WTC11 (cell line): ENCODE measurements at places on chromosomes 7 and 10. TPM values are rescaled to one million over a fixed set of nuclear protein-coding genes. Genes with fewer than 3 reads are reported as not detected.

DNA sequence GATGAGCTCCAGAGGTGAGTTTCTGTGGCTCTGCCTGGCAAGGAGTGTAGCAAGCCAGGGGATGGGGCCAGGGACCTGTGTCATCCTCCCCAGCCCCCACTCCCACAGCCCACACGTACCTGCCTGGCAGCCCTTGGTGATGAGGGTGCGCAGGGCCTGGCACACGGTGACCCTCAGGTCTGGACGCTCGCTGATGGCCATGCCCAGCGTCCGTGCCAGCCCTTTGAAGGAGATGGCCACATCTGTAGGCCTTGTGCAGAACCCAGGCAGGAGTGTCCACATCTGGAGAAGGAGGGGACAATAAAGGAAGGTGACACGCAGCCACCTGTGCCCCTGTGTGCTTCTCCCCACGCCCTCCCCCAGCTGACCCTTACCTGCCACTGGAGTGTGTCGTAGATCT, 27.7 kb downstream of the RRP12 start:
- no peak for DNase-seq

DNA sequence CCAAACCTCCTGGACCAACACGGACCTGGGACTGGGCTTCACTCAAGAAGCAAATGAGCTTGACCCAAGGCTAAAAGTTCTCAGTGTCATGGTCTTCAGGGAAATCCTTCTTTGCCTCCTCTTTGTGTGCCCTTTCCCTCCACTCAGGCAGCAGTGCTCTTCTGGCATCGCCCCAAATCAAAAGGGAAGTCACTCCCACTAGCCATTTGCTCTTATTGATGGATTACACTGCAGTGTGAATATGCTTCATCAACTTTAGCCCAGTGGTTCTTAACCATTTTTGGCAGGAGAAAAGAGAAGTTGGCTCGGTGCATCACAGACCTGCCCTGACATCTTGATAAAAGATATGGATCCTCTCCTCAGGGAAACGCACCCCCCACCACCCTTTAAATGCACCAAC, 19.2 kb upstream of the IKZF1 start:
- DNase-seq = no peak

GRCh38 chr7:43137811-43138210, 25.4 kb downstream of the HECW1 start:
- DNase-seq = no peak

GRCh38 chr10:114771157-114771556, 50.4 kb upstream of the FHIP2A start:
- DNase-seq = no peak

DNA sequence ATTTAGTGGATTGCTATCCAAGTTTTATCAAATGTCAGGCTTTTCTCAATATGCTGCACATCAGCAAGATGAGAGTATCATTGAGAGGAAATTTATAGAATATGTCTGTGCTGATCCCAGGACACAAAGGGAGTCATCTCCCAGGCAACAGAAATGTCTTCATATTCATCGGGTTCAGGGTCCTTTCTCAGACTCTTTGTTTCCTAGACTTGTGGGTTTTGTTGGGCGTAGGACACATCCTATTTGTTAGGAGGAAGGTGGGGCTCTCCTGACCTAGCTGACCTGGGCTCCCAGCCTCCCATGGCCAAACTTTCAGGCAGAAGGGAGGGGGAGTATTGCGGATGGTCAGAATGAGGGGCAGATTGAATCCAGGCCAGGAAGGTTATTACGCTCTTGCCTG, 22.9 kb upstream of the NPS start:
- no peak for DNase-seq

GRCh38 chr7:128741491-128741890, 2.3 kb downstream of the CALU start:
- no peak for DNase-seq

DNA sequence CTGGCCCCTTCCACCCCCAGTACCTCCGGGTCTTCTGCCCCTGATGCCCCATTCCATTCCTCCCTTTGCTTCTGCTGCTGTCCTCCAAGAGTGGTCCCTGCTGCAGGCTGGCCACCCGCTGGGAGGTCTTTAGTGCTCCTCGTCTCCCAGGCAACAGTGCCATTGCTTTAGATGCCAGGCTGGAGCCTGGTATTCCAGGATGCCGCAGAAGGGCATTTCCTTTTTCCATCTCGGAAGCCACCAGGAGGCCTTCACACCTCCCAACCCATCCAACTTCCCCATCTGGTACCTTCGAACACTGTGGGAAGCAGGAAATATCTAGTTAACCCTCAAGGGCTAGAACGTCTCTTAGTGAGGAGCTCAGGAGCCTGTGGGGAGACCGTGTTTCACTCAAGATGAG, 92.9 kb upstream of the DUSP5 start:
- no peak for DNase-seq

BAMBI gene
- 26.4 to 29.0 TPM (median 27.4 TPM) in 3 replicates for total RNA-seq

CCL24 gene
- not detected in 3 replicates for total RNA-seq

GNGT1 gene
- total RNA-seq = 0.63 to 1.3 TPM (median 1.2 TPM) in 3 replicates

OR6B1 gene
- total RNA-seq = not detected in 3 replicates

EN2 gene
- total RNA-seq = not detected in 3 replicates

FFAR4 gene
- total RNA-seq = 0.07 to 0.15 TPM in 2 of 3 replicates, not detected in the other

CDHR3 gene
- 18.3 to 19.1 TPM (median 18.9 TPM) in 3 replicates for total RNA-seq
